Stimulated activated CD4-positive, alpha-beta T cell treated with anti-CD3 and anti-CD28 coated beads, Interleukin-2, amount 100 ng/mL, for 24 hours (primary cell): ENCODE measurements at places on chromosomes 2 and 18.

- no peak for DNase-seq
Observed at GRCh38 chr2:158095912-158096311, 5.8 kb upstream of the UPP2 start.

GRCh38 chr2:209864716-209865295 is 93.2 kb downstream of the UNC80 start:
- DNase-seq = no peak

DNA sequence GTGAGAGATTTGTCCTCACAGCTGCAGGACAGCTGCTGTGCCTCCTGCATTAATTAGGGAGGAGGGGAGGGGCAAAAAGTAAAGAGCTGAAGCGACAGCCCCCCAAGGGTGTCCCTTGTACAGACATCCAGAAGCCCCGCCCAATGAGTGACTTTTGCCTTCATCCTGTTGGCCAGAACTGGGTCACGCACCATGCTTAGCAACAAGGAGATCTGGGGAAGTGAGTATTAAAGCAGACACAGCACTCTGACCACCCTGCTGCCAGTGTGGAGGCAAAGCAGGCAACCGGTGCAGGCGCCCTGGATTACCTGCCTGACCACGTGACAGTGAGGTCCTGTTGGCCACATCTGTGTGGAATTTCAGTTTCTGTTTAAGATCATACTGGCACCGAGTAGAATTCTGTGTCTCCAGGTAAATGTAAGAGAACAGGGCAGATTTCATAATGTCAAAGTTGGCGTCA is 21.5 kb upstream of the BIN1 start:
- DNase-seq = no peak

GRCh38 chr2:133635131-133635530 is 66.9 kb upstream of the NCKAP5 start:
- no peak for DNase-seq

GRCh38 chr2:99881901-99882591 is 260.3 kb downstream of the AFF3 start:
- no peak for DNase-seq

DNA sequence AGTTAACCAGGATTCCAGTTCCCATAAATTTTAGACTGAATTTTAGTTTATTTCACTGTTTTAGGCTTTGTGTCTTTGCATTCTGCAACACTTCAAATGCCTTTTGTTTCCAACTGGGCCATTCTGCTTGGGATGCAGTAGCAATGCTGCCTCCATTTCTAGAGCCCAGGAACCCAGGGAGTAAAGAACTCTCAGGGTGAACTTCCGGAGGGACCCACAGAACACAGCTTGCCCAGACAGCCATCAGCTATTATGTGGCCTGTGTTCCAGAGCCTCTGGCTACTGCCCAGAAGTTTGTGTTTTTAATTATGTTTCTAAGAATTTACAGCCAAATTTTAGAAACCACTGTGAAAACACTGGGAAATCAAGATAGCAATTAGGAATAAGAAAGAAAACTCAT is 145.1 kb downstream of the TMEM163 start:
- DNase-seq = no peak

DNA sequence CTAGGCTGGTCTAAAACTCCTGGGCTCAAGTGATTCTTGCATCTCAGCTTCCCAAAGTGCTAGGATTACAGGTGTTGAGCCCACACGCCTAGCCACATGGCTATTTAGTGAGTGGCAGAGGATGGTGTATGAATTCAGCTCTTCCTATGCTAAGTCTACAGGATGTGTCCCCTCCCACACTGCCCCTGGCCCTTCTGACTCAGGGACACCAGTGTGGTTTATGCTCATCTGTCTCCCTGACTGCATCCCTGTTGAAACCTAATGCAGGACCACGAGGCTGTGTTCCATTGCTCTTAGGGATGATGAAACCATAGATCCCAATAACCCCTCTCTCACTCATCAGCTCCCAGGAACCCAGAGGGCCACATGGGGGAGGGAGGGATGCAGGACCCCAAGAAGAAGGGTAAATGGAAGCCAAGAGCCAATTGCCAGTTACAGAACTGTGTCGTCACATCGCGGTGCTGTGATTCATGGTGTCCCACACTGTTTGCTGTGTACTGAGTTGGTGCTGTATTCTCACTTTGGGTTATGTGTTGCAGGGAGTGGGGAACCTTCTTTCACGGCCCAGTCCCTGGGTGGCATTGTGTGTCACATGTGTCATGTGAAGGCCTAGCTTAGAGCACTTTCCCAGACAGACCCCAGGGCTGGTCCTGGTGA is 102.9 kb upstream of the HAAO start:
- no peak for DNase-seq

- peak; percentile 23 for DNase-seq
Observed at GRCh38 chr18:63974991-63975390, 5.1 kb downstream of the SERPINB8 start.

DNA sequence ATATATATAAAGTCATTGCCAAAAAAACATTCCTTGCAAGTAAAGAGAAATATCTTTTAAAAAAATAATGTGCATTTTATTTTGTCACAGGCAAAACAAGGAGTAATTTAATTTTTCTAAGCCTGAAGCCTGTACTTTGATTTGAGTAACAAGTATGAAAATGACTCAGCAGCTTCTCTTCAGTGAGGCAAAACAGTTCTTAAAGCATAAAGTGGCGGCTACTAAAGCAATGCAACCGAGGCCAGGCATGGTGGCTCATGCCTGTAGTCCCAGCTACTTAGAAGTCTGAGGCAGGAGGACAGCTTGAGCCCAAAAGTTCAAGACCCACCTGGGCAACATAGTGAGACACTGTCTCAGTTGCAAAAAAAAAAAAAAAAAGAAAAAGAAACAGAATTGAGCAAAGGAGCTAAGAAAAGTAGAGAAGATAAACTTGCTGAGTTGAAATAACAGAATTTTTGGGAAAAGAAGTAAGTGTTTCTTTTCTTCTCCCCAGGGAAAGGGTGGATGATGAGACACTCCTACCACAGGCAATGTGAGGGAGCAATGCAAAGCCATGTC is 29.6 kb downstream of the DOK1 start:
- DNase-seq = no peak

GRCh38 chr2:119234021-119235019 is 10.7 kb downstream of the STEAP3 start:
- DNase-seq = no peak
